Stimulated activated CD4-positive, alpha-beta T cell treated with anti-CD3 and anti-CD28 coated beads, Interleukin-1b, Interleukin-23, amount 100 ng/mL, for 1 hour (primary cell): ENCODE measurements at places on chromosomes 3 and 15.

DNA sequence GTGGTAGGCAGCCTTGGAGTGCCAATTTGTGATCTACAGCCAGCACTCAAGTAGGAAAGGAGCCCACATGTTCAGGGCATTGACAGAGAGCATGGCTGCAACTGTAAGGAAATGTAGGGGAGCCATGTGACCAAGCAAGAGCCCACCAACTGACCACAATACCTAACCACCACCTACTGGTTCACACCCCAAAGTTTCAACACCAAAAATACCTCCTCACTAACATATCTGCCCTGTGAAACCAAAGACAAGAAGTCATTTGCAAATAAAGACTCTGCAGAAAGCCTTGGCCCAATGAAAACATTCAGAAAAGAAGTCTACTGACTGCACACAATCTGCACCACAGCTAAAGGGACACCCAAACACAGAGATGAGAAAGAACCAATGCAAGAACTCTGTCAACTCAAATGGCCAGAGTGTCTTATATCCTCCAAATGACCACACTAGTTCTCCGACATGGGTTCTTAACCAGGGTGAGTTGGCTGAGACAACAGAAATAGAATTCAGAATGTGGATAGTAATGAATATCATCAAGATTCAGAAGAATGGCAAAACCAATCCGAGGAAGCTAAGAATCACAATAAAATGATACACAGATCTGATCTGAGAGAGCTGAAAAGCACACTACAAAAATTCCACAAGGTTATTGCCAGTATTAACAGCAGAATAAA lies 40.6 kb downstream of the SLC9C1 start:
- DNase-seq: no peak

DNA sequence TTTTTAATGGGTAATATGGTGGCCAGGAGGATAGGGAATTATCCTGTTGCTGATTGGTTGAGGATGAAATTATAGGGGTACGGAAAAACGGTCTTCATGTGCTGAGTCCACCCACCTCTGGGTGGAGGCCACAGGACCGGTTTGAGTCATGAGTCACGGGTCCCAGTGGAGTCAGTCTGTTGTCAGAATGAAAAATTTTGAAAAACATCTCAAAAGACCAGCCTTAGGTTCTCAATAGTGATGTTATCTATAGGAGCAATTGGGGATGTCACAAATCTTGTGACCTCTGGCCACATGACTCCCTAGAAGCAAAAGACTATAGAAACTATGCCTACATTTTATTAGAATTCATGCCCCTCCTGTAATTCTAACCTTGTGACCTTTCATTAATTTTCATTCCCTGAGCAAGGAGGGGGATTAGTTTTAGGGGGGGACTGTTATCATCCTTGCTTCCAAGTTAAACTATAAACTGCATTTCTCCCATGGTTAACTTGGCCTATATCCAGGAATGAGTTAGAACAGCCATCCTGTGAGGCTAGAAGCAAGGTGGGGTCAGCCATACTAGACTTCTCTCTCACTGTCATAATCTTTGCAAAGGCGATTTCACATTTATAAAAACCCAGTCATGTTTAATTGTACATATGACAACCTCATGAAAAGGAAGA lies 101.2 kb downstream of the TCF12 start:
- no peak for DNase-seq

GRCh38 chr3:195450731-195451229 lies 8.0 kb upstream of the ACAP2 start:
- DNase-seq: no peak

DNA sequence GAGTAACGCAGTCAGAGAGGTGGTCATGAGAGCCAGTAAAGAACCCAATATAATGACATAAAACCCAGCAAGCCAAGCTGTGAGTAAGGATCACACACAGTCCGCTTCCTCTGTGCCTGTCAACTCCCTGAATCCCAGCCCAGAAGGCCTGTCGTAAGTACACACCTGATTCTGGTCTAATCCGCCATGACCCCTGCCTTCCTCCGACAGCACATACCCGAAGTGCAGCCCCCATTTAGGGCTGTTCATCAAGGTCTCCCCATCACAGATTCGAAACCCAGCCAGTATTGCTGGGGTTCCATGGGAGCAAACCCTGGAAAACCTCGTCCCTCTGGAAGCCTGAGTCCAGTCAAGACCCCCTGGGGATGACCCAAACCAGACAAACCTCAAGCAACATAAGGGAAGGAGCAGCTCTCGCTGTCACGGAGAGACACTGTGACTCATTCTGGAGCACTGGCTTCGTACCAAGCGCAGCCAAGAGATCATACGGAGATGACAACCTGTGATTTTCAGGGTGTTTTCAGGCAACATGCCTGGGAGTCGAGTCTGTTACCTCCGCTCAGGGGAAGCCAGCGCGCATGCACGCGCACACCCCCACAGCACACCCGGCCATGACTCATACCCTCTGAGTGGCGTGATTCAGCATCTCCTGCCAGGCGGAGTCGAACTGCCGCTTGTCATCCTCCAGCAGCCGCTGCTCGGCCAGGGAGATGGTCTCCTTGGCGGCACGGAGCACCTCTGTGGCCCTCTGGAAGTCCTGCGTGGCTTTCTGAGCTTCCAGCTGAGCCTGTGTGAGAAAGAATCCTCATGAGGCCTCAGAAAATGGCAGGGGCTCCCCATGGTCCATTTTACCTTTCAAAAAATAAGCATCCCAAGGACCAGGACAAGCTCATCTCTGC lies 63.0 kb downstream of the SH3BP5 start:
- peak; percentile 74 for DNase-seq

- no peak for DNase-seq
These were observed 151.6 kb upstream of the CGNL1 start for GRCh38 chr15:57224664-57225063.

- no peak for DNase-seq
These were observed 70.7 kb downstream of the LMLN start for GRCh38 chr3:198030726-198031125.

DNA sequence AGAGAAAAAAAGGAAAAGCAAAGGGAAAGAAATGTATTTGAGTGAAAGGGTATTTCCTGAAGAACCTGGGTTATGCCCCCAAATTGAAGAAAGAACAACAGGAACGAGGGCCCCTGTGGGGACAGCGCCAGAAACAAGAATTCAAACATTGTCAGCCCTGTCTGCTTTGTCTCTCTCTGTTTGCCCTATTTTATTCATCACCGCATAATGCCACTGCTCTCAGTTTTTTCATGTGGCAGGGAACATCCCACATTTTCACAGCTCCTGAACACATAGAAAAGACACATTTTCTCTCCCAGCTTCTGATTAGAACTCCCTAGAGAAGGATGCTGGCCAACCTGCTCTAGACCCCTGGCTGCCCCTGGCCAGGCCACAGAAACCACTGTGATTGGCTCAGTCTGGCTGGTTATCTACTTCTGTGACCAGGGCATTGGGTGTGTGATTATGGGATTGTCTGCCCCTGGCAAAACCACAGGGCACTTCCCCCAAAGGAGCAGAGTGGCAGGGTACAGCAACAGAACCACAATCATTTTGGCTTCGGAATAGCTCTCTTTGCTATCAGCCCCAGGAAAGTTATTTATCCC lies 31.3 kb upstream of the CCDC54 start:
- no peak for DNase-seq

DNA sequence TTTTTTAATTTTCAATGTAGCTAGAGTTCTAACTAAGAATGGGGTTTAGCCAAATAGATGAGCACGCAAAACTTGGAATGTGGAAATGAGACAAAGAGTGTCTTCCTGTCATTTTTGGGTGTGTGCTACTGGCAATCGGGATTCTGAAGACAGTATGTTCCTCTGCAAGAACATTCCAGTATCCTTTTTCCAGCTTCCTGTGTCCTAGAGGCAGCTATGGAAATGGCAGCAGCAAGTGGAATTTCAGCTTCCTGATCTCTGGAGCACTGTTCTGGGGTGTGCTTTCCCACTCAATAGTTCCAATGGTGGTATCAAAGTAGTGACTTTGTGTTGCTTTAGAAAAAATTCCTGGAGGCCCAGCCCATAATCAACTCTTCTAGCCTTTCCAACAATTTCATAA lies 642.9 kb upstream of the KCNMB2 start:
- no peak for DNase-seq

DNA sequence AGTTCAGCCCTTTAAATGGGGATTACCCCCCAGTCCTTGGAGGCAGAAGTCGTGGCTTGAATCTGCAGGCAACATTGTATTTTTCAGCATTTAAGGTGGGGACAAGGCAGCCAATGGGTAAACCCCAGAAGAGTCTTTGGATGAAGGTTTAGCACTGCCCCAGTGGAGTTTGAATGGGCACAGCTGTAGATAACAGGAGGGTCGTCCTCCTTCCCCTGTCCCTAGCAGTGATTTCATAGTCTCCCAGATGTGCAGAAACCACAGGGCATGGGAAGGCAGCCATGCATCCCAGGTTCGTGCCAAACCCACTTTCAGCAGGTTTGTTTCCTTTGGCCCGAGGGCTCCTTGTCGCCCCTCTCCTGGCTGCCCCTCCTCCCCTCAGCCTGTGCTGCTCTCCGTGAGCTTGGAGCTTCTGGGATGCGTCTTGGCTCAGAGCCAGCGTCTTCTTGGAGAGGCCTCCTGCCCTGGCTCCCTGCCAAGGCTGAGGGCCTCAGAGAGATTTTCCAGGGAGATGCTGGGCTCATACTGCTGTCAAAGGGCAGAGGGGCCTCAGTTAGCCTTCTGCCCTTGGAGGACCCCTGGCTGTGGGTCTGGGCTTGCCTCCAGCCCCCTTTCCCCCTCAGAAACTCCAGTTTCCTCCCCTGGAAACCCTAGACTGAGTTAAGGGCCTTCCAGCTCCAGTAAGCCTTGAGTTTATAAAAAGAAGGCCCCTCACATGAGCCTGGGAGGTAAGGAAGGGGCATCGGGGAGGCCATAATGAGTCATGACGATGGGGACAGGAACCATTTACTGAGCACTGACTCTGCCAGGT lies 48.9 kb upstream of the POLG start:
- DNase-seq: no peak
